ENCODE measurements at places on chromosomes 6 and 20.

- no peak for DNase-seq
Measured at GRCh38 chr20:56111961-56112730, 106.8 kb upstream of the CBLN4 start.

GRCh38 chr6:122692807-122693580 lies 82.8 kb downstream of the PKIB start:
- DNase-seq: no peak

DNA sequence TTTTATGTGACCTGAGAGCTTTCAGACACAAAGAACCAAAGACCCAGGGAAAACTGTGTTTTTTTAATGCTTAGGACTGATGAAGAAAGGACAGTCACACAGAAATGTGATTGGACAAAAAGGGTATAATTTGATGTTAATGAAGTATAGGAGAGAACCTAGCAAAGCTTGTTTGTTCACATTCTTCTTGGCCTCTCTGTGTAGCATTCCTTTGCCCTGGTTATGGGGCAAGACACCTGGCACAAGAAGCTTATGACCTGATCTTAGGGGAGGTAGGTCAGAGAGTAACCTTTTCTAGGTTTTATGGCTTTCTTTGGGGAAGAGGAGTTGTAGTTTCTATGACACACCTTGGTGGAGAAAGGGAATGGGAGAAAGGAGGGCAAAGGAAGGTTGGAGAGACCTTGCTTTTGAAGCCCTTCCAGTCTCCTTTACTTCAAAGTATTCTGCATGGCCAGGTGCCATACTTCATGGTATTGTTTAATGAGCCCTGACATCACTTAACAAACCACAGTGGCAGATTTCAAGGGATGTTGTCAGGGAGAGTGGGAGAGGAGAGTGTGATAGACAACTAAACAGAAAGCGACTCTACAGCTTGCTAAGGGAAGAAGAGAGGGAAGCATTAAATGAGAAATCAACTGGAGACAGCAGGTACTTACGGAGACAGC lies 701.8 kb upstream of the FLRT3 start:
- DNase-seq: no peak

DNA sequence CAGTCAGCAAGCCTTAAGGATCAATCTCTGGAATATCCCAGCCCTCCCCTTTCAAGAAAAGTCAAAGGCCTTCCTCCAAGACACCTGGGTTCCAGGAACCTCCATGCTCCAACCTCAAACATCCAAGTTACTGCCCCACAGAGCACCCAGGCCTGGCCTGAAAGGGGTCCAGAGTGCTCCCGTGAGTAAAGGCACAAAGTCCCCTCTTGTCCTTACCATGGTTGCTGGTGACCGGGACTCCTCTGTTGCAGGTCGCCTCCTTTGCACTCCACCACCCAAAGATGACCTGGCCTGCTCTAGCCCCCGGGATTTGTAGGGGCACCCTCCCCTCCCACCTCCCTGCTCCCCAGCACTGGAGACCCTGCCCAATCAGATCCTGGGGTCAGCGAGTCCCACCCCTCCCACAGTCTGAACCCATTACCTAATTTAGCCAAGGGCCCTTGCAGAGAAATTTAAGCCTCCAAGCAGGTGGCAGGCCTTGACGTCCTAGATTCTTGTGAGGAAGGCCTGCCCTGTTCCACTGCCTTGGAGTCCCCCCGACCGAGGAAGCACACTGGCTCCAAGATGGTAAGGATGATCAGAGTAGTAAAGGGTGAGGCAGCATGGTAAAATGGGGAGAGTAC lies at the start of gene TNNC2:
TSS of gene TNNC2 (minus strand) at position 283 of the 623 bp plus-strand sequence. CDS start at position 219, 64 bp downstream.
- no peak for DNase-seq

DNA sequence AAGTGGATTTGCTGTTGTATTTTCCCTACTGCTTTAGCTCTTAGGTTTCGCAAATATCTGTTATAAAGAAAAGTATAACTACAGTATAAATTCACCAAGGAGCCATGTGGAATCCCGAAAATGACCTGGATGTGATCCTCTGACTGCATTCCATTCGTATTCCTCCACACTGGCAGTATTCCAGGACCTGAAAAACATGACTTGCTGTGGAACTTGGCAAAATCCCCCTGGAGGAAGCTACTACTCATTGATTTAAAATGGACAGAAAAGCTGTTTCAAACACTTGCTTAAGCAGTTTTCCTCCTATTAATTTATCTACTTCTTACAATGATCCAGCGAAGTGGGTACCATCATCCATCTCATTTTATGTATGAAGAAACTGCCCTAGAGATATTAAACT lies 13.3 kb upstream of the ENPP5 start:
- no peak for DNase-seq

DNA sequence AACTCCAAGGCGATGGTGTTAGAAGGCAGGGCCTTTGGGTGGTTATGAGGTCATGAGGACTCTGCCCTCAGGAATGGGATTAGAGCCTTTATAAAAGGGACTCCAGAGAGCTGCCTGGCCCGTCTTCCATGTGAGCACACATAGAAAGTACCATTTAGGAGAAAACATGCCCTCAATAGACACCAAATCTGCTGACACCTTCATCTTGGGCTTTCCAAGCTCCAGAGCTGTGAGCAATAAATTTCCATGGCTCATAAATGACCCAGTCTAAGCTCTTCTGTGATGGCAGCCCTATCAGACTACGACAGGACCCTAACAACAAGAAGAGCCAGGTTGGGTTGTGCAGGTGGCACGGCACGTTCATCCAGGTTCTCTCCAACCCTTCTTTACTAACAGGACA lies 189.5 kb downstream of the CDH4 start:
- no peak for DNase-seq

DNA sequence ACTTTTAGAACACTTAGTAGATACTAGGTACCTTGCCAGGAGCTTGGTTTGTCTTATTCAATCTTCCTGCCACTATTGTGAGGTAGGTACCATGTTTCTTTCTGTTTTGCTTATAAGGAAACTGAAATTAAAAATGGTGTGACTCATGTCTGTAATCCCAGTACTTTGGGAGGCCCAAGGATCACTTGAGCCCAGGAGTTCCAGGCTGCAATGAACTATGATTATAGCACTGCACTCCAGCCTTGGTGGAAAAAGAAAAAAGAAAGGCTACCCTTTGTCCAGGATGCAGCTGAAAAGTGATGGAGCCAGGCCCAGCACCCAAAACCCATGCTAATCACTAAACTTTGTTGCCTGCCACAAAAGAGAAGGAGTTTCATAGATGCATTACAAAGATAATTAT lies 34.1 kb upstream of the LAMA4 start:
- peak; percentile 3 for DNase-seq

GRCh38 chr6:120279466-120280167 lies 930.1 kb upstream of the MAN1A1 start:
- DNase-seq: no peak

DNA sequence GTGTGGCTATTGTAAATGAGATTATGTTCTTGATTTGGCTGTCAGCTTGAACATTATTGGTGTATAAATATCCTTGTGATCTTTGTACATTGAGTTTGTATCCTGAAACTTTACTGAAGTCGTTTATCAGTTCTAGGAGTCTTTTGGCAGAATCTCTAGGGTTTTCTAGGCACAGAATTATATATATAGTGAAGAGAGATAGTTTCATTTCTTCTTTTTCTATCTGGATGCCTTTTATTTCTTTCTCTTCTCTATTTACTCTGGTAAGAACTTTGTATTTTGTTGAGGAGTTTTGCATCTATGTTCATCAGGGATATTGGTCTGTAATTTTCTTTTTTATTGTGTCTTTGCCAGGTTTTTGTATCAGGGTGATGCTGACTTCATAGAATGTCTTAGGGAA lies 589.2 kb upstream of the MAN1A1 start:
- no peak for DNase-seq

DNA sequence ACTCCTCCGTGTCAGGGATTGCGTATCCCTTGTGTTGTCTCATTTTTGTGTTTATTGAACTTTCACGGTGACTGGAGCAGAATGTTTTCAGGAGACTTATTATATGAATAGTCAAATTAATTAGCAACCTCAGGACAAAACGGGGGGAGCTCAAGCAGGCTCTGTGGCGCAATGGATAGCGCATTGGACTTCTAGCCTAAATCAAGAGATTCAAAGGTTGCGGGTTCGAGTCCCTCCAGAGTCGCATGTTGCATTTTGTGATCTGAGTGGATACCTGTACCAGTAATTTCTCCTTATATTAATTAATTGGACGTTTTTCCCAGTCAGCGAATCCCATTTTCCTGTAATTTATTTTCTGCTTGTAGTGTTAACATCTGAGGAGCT lies 89.1 kb upstream of the ZNF184 start:
- no peak for DNase-seq

DNA sequence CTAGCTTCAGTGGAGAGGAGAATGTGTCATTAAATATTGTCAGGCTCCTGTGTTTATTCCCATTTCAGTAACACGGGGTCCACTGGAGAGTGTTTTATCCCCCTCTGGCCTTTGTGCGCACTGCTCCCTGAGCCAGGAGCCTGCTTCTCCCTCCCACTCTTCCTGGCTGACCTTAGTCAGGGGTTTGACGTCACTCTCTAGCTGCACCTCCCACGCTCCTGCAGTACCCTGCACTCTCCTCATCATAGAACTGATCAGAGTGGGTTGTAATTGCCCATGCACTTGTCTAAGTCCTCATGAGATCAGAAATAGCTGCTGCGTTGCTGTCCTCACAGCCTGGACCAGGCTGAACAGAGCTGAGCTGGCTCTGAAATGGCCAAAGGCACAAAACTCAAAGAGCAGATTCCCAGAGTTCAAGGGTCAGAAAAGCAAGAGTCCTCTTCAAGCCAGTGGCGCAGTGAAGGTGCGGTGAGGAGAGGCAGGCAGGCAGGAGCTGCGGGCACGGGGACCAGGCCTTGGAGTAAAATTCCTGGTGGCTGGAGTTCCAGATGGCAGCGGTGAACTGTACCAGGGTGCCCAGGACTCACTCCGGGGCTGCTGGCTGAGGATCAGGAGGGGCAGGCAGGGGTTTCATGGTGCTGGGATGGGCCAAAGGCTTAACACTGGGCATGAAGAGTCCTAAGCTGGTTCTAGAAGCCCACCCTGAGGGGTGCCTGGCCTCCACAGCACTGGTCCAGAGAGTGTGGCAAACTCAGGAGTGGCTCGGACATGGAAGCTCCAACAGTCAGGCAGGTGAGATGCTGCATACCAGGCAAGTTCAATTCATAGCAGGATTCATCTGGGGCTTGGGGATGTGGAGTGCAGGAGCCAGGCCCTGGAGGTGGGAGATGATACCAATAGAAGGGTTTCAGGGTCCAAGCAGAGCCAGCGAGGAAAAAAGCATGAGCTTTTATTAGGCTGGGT lies 170.9 kb downstream of the SCP2D1 start:
- DNase-seq: no peak

- no peak for DNase-seq
Measured at GRCh38 chr6:157069585-157069984, 253.7 kb downstream of the TMEM242 start.

DNA sequence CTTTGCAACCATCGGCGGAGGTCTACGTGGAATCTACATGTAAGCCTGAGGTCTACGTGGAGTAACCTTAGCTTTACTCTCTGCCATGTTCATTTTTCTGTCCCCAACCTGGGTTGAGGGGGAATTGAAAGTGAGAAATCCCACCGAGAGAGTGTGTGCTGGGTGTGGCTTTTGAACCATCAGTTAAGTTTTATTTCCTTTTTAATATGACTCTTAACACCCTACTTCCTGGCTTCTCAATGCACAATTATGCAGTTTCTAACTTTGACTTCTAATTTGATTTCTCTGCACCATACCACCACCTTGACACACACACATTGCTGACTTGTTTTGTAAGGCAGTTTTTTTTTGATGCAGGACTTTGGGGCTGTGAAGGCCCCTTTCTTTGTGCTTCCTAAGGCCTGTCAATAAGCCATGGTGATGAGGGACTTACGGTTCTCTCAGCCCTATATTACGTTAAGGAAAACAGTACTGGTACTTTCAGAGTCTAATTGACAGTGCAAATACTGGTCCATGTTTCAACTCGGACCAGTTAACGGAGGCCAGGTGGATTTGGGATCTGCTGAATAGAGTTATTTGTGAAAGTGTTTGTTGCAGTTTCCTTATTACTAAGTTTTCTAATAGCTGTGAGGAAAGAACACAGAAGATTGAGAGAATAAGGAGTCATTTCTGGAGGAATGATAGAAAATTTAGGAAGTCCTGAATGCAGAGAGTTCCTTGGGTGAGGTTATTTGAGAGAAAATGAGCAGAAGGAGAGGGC lies 206.5 kb downstream of the JARID2 start:
- DNase-seq: no peak

All from T-helper 2 cell (primary cell).